AG08396 (cell line): ENCODE measurements at places on chromosomes 2 and 18.
A peak's percentile ranks its signal among the peaks of the same experiment; 100 is the strongest.

- peak; percentile 62 for DNase-seq
Measured at GRCh38 chr2:61179701-61180639, 18.0 kb downstream of the C2orf74 start.

DNA sequence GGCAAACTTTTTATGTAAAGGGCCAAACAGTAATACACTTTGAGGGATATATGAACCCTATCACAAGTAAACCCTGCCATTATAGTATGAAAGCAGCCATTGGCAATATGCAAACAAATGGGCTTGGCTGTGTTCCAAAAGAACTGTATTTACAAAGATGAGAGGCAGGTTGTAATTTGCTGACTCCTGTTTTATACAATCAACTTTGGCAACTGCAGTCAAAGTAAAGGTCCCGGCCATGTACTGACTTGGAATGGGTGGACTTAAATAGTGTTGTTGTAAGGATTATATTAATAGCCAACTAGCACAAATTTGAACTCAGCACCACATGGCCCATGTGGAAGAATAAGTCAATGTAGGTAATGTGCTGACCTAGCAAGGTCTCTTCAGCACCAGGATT lies 223.4 kb downstream of the WDPCP start:
- no peak for DNase-seq

- no peak for DNase-seq
Measured at GRCh38 chr2:48424866-48425265, 105.1 kb upstream of the STON1 start.

DNA sequence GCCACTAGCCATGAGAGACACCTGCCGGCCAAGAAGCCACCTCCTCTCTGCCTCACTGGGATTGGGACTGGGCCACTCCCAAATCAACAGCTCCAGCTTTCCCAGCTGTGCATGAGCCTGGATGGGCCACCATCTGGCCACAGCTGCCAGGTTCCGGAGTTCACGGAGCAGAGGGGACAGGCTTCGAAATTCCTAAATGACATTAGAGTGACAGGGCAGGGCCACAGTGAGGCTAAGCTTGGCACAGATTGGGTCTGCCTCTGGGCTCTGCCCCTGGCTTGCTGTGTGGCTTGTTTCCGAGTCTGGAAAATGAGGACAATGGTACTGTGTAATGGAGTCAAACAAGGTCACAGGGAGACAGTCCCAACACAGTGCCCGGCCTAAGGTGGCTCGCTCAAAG lies 6.5 kb downstream of the DIPK1C start:
- no peak for DNase-seq

DNA sequence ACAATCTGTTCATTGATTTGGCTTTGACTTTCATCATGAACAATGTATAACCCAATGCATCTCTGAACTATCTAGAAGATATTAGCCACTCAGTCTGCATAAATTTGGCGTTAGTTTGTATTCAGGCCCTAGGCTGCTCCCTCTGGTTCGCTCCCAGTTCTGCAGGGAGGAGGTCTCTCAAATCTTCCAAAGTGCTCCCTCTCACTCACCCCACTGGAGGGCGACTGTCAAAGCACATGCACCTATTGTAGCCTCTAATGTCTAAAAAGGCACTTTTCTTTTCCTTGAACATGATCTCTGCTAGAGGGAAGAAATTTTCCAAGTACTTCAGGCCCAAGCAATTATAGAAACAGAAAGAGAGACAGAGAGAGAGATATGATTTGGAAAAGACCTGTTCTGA lies 291.5 kb downstream of the TDRD15 start:
- no peak for DNase-seq

DNA sequence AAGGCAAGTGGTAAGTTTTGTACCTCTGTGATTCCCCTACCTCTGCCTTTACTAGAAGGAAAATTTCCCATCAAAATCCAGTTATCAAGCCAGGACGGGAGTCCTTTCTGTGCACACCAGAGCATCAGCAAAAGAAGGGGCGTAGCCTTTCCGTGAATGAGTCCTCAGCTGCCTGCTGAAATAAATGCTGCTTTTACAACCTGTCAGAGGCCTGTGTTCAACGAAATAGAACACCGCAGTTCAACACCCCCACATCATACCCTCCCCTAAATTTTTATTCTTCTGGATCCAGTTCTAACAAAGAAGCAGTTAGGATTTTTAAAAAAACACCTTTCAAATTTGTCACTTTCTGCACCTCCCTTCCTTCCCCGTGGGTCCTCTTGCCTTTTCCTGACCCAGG lies 135.8 kb downstream of the SETBP1 start:
- no peak for DNase-seq

GRCh38 chr2:191213333-191213732 lies 31.9 kb upstream of the MYO1B start:
- no peak for DNase-seq

DNA sequence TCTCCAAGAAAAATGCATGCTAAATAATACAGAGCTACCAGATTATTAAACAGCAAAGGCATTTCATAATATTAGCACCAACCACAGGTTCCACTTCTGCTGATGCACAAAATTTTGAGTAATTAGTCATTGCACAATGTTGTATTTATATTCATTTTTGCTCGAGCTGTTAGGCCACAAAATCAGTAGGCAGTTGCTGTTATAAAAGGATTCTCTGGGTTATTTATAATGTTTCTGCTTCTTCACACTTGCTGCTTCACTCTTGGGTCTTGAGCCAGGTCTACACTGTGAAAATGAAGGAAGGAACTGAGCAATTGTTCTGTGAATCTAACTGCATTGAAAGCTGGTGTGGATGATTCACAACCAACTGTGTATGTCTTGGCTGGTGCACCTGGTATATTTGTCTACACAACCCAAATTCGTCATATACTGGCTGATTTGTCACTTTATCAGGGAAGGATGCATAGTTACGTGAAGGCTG lies 38.3 kb downstream of the MRPL33 start:
- peak; percentile 26 for DNase-seq

GRCh38 chr2:231212329-231212845 lies 14.0 kb downstream of the ARMC9 start:
- peak; percentile 50 for DNase-seq

GRCh38 chr2:37919631-37920032 lies 5.5 kb upstream of the RMDN2 start:
- no peak for DNase-seq

- DNase-seq = no peak
Measured at GRCh38 chr2:241157841-241158545, 7.7 kb downstream of the PPP1R7 start.

DNA sequence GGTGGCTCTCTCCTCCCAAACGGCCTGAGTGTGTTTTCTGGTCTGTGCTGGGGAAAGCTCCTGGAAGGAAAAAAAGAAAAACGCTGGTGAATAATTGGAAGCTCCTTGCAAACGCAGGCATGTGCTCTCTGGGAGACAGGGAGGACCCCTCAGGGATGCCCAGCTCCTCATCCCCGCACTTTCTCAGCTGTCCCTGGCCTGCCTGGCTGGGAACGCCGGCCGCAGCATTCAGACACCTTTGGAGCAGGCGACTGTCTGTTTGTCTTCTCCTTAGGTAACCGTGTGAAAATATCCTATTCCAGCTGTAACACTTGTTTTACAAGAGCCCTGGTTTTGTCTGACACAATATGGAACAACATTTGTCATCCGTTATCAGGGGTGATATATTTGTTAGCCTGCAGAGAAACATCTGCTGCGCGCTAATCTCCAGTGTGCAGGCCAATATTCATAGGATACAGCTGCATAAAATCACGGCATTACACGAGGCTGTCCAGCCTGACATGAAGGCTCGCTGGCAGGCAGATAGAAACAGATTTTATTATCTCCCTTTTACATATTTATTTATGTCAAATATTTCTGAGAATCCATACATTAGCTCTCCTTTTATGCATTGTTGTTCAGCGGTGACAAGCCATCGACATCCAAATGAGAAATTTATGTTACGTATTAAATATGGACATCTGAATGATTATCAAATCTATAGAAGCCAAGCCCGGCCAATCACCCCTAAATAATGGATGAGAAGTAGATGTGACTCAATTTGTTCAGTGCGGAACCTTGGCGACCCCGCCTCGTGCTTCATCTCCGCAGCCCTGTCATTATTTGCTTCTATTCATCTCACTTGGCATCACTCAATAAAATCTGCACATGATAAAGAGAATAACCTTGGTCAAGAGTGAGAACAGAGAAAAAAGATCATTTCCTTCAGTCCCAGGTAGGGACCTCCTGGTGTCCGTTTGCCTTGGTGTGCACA lies 675.1 kb upstream of the SALL3 start:
- no peak for DNase-seq

DNA sequence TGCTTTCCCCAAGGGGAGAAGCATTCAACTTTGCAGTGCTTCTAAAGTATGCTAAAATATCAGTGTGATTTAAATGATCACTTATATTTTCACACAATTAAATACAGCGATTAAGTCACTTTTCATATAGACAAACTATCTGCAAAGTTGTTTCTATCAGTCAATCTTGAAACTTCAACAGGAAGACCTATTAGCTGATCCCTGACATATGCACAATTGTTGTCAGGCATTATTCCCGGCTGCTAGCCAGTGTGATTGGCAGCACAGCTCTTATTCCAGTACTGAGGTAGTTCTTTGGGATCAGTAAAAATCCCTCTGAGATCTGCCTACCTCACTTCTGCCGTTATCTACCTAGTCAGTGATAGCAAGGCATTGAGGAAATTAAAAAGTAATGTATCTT lies 629.5 kb downstream of the NR4A2 start:
- no peak for DNase-seq

- peak; percentile 51 for DNase-seq
Measured at GRCh38 chr2:108637304-108637669, 82.0 kb upstream of the RANBP2 start.

GRCh38 chr2:56615760-56616159 lies 432.0 kb downstream of the CCDC85A start:
- DNase-seq = no peak

DNA sequence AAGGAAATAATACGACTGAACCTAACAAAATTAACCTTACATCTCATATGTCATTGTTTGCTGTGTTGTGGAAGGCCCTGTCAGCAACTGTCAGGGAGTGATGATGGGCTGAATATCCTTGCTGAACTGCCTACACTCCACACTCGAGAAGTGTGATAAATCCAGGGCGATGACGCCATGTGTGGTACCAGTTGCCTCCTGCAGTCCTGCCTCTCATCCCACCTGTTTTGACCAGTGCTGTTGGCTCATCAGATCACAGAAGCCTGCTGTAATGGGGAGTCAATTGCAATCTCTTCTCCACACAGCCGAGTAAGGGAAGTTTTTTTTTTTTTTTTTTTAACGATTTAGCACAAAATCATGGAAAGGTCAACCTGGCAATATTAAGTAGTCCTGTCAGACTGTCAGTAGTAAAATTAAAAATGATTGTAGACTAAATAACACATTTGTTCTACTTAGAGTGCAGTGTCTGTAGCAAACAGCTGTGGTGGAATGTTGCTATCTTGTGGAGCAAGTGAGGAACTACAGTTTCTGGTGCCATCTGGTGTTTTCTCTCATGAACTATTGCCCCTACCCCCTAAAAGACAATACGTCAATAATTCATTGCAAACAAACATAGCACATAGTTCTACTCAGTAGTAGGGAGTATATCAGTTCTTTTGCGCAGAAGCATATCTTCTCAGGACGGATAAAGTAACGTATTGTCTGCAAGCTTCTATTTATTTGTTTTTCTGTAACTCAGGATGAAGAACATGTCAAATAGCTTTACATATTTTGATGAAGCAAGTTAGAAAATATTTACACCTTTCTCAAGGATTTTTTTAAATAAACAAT lies 347.6 kb downstream of the CTNNA2 start:
- DNase-seq = peak; percentile 39

DNA sequence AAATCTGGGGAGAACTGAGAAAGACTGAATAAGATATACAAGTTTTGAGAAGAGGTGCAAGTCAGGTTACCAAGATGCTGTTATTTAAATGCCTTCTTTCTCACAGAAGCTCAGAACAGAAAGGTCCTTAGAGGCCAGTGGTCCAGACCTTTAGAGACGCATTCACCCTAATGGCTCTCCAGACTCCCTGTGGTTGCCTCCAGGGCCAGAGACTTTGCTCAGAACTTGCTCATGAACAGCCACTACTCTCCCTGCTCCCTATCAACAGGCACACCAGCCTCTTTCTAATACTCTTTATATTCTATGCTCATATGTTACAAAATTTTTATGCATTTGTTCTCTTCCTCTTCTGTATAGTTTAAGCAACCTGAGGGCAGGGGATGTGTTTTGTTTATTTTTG lies 349.0 kb upstream of the TNP1 start:
- DNase-seq = no peak

- DNase-seq = peak; percentile 75
Measured at GRCh38 chr2:160062292-160063005, at the start of gene PLA2R1. Gene PLA2R1, minus strand, starts transcription at chr2:160062615. Its CDS starts 212 bp downstream, at chr2:160062403.

GRCh38 chr2:85607268-85608215 lies 4.3 kb downstream of the C2orf68 start:
- DNase-seq = no peak

DNA sequence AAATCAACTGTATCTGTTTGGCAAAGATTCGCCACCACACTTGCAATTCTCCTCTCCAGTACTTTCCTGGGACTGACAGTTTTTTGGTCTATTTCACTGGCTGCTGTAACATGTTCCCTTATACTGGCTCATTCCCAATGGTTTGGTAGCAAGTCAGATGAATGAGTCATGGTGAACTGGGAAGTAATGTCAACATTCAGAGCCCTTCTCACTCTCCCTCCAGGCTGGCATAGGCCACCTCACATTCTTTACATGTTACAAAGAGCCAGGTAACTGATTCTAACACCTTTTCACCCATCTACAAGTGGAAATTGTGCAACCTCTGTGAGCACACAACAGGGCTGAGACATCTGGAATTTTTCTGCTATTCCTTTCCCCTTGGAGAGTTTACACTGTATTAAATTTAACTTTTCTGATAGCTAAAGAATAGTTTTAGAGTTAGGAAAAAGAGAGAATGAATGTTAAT lies 111.3 kb upstream of the TLK1 start:
- peak; percentile 76 for DNase-seq

- DNase-seq = no peak
Measured at GRCh38 chr2:119683713-119684443, 4.9 kb downstream of the TMEM177 start.

DNA sequence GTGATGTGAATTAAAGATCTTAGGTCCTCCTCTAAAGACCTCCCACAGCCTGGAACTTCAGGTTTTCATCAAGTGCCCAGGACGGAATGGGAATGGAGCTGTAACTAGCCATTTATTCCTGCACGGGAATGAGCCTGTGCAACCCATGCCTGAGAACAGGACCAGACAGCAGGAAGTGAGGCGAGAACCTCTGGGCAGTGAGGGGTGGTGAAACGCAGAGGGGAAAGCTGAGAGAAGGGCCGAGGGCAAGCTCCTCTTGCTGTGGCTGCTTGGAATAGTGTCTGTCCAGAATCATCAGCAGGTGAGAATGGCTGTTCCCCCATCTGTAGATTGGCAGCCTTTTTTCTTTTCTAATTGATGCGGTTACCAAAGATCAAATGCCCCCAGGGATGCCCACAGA lies 4.8 kb upstream of the RALB start:
- no peak for DNase-seq

- peak; percentile 15 for DNase-seq
Measured at GRCh38 chr2:176455816-176456291, 186.6 kb downstream of the MTX2 start.
